ENCODE measurements at places on chromosomes 2 and 18.

- no peak for DNase-seq
Observed at GRCh38 chr18:23879544-23879943, 135.0 kb upstream of the TTC39C start.

DNA sequence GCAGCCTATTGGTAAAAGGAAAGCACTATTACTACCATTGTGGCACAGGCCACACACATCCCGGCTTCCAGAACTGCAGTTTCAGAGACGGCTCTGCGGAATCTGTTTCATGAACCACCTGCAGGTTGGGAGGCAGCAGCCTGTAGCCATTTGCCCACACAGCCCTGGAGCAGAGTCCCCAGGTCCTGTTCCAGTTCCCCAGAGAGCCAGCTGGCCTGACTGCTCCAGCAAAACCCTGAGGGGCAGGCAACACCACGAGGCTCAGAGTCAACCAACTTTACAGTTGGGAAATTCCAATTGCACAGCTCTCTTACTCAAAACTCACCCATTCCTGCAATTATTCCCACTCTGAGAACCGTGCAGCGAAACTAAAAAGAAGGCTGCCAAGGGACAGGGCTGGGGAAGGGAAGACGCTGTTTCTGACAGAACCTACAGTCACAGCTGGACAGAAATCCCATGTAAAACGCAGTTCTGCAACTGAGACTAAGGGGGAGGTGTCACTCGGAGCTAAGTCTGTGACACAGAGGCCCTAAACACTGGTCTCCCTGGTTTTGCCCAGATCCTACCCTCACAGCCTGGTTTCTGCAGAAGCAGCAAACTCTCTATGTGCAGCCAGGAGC lies 219.4 kb downstream of the TMEM163 start:
- no peak for DNase-seq

- no peak for DNase-seq
Observed at GRCh38 chr2:144324446-144325045, 195.4 kb downstream of the ZEB2 start.

- DNase-seq, result no peak
Observed at GRCh38 chr2:156918410-156918809, 339.1 kb upstream of the GALNT5 start.

- DNase-seq, result no peak
Observed at GRCh38 chr18:31498574-31499524, 872 bp downstream of the DSG2 start.

DNA sequence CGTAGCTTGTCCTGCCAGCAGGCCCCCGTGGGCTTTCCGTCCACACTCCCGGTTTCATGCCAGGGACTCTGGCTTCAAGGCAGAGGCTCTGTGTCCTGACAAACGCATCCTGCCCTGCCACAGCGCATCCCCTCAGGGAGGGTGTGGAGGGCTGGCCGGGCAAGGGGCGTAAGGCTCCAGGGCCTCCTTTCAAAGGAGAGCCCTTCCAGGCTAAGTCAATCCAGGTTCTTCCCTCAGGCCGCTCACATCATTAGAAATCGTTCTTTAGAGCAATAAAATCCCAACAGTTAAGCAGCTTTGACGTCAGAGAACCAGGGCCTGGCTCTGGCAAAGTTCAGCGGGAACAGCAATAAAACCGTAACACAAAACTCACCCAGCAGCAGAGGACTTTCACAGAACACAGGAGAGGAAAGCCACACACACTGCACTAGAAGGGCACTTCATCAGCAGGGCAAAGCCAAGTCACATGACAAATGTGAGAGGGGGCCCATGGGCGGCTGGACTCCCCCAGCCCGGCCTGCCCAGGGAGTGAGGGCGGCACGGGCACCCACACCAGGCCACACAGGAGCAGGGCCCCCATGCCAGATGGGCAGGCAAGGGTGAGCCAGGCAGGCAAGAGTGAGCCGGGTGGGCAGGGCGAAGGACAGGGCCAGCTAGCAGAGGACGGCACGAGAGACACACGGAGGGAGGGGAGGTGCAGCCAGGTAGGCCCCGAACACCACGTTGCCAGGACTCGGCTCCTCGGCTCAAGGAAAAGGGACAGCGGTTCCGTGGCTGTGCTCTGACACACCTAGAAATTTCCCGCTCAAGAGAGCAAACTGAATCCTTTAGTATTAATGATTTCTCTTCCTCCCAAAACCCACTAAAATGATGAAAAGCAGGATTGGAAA lies 52.0 kb downstream of the HDAC4 start:
- no peak for DNase-seq

DNA sequence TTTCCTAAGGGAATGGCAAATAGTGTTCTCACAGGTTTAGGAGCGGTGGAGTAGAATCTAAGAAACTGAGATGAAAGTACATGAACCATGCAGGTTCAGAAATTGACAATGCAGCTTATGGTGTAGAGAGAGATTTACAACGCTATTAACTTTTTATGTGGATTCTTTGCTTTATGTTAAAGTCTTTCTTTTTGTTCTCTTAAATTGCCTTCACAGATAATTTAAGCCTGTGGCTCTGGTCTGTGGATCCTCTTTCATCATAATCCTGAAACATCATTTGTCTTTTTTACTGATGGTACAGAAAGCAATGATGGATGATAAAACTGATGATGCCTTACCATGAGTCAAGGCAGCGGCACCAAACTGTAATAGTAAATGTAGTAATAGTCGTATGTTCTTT lies 30.3 kb downstream of the SOCS6 start:
- no peak for DNase-seq

GRCh38 chr18:58674863-58675472 lies 3.7 kb downstream of the MALT1 start:
- no peak for DNase-seq

GRCh38 chr18:12443551-12443950 lies 35.8 kb downstream of the PRELID3A start:
- DNase-seq, result no peak

DNA sequence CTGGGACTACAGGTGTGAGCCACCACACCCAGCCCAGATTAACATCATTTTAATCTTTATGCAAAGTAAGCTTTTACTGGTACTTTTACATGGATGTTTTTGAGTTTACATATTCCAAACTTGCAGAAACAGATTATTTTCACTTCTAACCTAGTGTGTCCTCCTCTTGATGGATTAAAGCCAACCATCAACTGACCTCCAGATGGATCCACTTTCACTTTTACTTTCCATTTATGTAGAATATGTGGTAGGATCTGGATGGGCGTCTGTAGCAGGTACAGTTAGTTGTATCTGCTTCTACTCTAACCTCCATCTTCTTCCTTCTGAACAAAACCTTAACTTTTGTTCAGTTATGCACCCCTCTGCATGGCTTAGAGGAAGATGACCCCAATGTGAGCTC lies 264.1 kb downstream of the CDH20 start:
- DNase-seq, result no peak

GRCh38 chr2:230413479-230413878 lies 2.5 kb upstream of the SP100 start:
- no peak for DNase-seq

- DNase-seq, result no peak
Observed at GRCh38 chr2:128520340-128520739, 201.7 kb upstream of the HS6ST1 start.

DNA sequence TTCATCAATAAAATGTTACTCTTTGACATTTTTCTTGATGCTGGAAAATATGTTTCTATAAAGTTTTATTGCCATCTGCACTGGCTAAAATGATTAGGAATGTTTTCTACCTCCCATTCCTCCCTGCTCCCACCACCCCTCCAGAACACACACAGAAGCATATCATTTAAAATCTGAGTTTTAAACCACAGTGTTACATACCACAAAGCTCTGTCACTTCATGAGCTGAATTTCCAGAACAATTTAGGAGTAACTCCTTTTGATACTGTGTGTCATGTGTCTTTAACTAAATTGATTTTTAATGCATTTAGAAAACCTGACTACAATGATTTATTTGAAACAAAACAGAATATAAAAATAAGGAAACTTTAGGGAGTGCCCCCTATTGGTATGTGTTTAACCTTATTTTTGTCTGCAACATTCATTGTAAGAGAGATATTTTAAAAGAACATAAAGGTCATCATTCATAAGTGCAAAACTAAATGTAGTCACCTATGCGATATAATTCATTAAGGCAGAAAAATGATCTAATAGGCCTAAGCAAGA lies 52.0 kb downstream of the FEZ2 start:
- DNase-seq, result no peak

- DNase-seq, result no peak
Observed at GRCh38 chr2:226483143-226483542, 316.5 kb downstream of the IRS1 start.

GRCh38 chr2:144378551-144378950 lies 141.4 kb downstream of the ZEB2 start:
- DNase-seq, result no peak

DNA sequence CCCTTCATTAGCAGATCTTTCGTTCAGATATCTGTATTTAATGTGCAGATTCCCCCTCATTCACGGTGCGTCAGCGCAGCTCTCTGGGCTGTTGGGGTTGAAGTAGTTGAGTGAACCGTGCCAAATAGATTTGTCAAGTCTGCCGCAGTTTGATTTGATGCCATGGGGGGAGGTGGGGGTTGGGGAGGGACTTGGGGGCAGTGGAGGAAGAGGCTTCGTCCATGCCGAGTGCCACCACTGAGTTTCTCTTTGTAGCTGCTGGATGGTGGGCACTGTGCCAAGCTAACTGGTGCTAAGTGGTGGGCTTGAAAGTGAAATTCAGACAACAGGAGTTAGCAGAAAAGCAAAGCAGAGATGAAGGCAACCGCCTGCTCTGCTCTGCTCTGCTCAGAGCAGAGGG lies 47.9 kb downstream of the NRP2 start:
- DNase-seq, result no peak

DNA sequence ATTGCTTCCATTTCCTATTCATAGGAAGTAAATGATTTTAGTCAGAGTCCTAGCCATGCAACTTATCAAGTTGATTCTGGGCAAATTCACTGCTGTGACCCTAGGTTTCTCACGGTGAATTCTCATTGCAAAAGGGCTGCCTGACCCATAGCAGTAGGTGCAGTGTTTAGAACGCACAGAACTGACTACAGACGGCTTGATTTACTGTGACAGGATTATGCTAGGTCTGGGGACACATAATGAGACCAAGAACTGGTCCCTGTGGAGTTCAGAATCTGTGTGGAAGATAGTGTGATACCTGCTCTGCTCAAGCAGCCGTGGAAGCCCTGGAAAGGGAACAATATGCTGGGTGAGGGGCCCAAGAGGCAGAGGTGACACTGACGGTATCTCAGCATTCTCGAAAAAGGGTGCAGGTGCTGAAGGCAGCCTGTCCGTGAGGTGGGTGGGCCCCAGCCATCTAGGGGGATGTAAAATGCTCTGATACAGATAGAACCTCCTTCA lies 46.4 kb downstream of the ABCG8 start:
- DNase-seq, result no peak
